ENCODE measurements at places on chromosomes 4 and X. TPM values are rescaled to one million over a fixed set of nuclear protein-coding genes. Genes with fewer than 3 reads are reported as not detected.
A peak's percentile ranks its signal among the peaks of the same experiment; 100 is the strongest.

DNA sequence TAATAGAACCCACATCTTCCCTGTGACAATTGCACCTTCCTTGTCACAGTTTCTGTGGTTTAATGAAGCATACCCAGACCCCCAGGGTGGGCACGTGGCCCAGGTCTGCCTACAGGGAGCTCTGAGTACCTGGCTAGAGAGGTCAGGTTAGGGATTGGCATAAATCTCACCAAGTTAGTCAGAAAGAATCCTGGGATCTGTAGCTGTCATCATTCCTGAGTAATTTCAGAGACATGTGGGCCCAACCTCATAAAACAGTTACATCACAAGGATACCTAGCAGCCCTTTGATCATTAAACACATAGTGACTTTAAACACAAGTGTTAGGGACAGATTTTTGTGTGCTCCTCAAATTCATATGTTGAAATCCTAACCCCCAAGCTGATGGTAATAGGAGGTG lies 123.0 kb downstream of the KDR start:
- no peak for DNase-seq

- DNase-seq = no peak
Measured at GRCh38 chr4:140353786-140354185, 19.7 kb upstream of the SCOC start.

GRCh38 chr4:156858071-156858470 lies 113.5 kb downstream of the PDGFC start:
- DNase-seq = no peak

- DNase-seq = no peak
Measured at GRCh38 chr4:20878806-20879205, 178.5 kb downstream of the PACRGL start.

DNA sequence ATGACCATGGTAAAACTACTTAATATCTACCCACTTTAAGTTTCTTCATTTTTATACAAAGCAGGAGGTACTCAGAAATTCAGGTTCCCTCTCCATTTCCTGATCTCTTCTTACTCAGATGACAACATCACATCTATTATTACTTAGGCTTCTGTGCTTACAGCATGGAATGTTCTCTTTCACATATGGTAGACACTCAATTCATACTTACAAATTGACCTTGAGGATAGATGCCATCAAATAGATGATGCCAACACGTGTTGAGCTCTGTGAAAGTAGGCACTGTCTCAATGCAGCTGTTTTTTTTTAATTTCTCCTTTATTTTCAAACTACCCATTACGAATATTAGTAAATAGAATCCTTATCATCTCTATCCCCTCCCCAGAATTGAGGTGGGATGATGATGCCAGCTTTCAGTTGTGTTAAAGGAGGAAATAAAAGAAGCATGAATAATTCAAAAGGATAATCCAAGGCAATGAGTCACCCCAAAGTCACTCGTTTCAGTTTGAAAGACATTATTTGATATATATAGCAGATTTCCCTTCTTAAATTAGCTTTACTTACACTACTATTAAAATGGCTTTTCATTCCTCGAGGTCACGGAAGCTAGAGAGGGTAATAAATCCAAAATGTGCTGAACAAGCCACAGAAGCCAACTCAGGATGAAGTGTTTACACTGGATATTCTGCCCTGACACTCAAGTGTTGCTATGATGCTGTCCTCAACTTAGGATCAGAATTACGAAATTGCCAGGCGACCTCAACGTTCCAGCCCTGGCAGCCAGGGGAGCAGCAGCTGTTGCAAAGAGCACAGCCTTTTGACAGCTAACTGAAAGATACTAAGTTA lies 124.2 kb upstream of the EOLA2 start:
- DNase-seq = peak; percentile 29

GRCh38 chrX:31338991-31339350 lies 267.1 kb upstream of the FTHL17 start:
- DNase-seq = no peak

- DNase-seq = no peak
Measured at GRCh38 chr4:127120441-127121090, 512.2 kb upstream of the INTU start.

DNA sequence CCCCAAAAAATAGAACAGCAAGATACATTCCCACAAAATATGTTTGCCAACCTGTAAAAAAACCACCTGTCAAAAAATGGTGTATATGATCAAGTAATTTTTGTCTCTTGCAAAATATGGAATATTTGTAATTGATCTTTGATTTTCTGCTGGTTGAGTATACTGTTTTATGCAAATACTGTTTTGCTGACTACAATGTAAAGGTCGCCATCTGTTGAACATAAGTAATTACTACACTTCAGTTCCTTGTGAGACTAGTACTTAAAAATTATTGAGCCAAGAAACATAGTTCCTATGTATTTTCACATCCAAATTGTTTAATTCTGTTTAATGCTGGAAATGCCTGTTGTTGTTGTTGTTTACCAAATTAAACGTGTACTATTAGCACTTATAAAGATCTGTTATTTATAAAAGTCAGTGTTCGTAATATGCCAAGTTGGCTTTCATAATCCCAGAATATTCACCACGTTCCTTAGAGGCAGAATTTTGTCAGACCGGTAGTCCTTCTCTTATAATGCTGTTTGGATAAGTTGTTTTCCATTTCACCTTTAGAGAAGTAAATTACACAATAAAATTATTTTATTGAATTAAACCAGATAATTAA lies 144.2 kb downstream of the PDLIM5 start:
- no peak for DNase-seq

The CT47B1 gene
- not detected for total RNA-seq

- DNase-seq = no peak
Measured at GRCh38 chr4:86834901-86835300, 14.3 kb downstream of the SLC10A6 start.

The XAGE1B gene
- not detected for total RNA-seq

The GYG2 gene
- total RNA-seq = 3.9 TPM

The TEX13C gene
- total RNA-seq = not detected

DNA sequence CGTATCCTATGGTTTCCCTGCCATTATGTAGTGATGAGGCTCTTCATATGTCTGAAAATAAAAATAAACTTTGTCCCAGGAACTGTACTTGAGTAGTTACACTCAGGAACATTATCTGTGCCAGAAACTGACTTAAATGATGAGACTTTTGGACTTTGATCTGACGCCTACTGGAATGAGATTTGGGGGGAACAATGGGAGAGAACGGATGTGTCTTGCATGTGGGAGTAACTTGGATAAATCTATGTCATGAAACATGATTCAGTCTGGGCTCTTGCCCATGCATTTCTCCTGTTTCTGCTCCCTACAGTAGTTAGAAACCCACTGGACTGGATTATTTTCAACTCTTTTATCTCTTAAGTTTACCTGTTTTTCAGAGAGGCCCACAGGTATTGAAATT lies 2351.4 kb downstream of the PCDH7 start:
- no peak for DNase-seq

- no peak for DNase-seq
Measured at GRCh38 chr4:44351069-44351468, 97.5 kb downstream of the KCTD8 start.

DNA sequence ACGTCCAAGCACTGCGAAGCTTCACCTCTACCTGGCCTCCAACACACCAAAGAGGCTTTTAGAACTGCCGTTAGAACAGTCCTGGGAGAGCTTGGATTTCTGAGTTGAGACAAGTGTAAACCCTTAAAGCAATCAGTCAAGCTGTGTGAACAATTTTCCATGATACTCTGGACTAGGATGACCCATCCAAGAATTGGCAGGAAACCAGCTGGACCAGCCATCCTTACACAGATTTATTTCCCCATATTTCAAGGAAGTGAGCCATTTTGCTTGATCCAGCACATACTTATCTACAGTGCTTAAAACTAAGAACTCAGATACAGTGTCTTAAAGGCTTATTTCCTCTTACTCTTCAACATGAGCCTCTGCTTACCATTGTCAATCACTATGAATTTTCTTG lies 340.7 kb upstream of the HS3ST1 start:
- no peak for DNase-seq

DNA sequence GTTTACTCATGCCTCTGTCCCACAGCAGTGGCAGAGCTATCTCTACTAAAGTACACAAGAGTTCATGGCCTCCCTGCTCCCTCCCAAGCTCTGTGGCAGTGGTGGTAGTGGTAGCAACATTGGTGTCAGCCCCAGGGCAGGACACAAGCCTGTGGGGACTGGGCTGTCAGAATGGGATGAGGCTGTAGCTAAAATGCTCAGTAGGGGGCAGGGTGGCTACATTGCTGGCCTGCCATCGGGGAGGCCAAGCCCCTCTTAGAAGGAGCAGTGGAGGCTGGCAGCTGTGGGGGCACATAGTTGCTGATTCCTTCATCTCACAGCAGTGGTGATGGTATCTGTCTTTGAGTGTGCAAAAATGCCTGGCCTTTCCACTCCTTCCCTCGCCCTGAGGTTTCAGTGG lies 461.7 kb downstream of the PCDH18 start:
- DNase-seq = no peak

DNA sequence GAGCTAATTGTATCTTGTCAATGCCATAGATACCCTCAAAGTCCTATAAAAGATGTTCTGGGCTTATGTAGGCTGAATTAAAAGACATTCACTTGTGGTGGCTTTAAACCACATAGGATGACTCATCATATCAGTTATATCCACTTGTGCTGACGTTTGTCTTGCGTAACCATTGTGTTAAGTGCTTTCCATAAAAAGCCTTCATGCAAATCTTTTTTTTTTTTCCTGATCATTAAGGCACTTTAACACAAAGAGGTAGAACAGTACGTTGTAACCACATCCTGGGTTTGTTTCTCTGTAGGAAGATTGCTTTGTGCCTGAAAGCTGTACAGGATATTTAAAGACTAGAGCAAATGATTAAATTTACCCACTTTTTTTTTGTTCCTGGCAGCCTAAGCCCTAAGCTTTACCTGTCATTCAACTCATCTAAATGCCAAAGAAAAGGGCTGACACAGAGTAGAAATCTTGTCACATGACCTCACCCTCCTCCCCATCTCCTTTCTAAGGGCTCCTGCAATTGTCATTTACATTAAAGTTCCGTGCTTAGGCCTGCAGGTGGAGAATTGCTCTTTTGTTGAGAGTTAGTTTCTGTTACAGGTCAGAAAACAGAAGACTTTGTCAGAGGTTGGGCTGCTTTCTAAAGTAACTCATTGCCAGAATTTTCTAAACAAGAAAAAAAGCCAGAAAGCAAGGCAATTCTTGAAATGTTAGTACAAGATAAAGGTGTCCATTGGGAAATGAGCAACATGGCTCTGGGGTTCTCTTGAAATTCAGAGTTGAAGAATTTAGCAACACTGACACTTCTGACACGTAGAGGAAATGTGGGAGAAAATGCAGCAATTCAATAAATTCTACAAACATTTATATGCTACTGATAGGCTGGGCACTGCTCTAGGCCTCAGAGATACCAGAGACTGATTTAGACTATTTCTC lies 555.6 kb downstream of the PPARGC1A start:
- no peak for DNase-seq

The CCDC160 gene
- total RNA-seq = not detected

The CCKAR gene
- not detected for total RNA-seq
